SJSA1 (cell line): ENCODE measurements at places on chromosomes 5 and 9.
A peak's percentile ranks its signal among the peaks of the same experiment; 100 is the strongest.

DNA sequence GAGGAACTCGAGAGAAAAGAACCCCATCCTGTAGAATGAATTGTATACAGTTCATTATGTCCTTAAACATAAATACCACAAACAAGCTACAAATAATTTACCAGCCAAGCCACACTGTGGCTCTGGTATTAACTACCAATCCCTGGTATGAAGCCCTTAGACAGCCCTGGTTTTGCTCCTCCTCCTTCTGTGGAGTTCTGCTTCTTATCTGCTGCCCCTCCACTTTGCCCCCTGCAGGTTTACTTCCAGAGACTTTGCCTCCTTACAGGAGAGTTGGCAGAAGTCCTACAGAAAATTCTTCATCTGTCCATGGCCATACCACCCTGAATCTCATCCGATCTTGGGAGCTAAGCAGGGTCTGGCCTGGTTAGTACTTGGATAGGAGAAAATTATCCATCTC lies 219.8 kb downstream of the ACTL7B start:
- DNase-seq: no peak

GRCh38 chr9:109019420-109019819 lies 6.1 kb upstream of the CTNNAL1 start:
- DNase-seq: no peak

- DNase-seq: no peak
Observed at GRCh38 chr5:170221327-170221741, 11.5 kb upstream of the C5orf58 start.

- no peak for DNase-seq
Observed at GRCh38 chr9:128224877-128225276, 21.7 kb downstream of the DNM1 start.

DNA sequence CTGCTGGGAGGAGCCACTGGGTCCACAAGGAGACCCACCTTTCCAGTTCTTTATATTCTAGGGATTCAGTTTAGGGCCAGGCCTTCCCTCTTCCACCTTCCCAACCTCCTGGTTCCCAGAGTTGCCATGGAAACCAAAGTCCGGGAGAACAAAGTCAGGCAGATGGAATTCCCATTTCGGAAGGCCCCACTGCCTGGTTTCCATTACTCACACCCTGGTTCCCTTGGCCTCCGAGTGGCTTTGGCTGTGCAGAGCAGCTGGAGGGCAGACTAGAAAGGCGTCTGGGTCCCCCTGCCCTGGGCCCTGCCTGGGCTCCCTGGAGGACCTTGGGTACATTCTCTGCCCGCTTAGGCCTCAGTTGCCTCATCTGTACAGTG lies 136.1 kb downstream of the RGS3 start:
- DNase-seq: no peak

DNA sequence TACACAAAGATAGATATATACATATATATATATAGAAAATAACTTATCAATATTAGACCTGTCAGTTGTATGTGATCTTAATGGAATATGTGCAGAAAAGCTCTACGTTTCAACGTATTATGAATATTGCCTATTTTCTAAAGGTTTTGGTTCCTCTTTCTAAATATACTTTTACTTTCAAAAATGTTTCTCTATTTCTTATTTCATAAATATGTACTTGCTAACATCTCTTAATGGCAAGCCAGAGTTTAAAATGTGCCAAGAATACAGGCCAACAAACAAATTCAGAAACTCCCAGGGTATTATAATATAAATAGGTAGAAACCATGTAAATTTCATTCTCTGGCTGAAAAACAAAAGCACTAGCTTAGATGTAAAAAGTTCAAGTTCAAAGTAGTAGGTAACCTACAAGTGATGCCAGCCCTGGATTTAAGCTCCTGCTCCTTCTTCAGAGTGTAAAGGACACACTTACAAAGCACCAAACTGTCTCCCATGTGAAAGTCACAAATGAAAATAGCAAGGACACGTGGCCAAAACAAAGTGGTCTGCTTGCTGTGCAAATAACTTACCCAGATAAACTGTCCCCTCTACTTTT lies 685.1 kb upstream of the DMAC1 start:
- DNase-seq: no peak

DNA sequence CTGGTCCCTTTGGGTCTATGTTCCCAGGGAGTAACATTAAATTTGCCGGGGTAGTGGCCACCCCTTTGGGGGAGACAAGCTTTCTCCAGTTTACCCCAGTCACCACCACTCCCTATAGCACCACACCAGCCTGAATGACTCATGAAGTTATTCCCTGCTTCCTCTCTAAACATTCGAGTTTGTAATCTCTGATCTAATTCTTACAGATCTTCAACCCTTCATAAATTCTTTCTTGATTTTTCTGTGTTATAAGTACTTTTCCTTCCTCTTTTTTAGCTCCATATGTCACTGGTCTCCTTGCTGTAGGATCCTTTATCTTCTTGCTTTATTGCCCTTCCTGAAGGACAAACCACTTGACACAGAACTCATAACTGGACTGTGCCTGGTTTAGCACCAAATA lies 55.6 kb downstream of the GNA14 start:
- no peak for DNase-seq

DNA sequence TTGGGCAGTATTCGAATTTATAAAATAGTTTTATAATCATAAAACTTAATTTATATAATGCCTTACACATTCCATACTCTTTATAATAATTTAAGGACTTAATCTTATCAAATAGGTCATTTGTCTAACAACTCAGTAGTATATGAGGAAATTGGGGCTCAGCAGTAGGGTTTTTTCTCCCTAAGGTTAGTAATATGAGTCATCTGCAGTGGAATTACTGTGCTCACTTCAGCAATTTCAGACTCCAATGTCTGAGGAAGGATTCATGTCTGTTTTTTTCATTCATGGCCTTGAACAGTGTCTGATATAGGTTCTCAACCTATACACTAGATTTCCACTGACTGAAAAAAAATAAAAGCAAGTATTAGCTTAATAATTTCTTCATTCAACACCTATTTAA lies 7.4 kb downstream of the DMRTA1 start:
- DNase-seq: no peak

DNA sequence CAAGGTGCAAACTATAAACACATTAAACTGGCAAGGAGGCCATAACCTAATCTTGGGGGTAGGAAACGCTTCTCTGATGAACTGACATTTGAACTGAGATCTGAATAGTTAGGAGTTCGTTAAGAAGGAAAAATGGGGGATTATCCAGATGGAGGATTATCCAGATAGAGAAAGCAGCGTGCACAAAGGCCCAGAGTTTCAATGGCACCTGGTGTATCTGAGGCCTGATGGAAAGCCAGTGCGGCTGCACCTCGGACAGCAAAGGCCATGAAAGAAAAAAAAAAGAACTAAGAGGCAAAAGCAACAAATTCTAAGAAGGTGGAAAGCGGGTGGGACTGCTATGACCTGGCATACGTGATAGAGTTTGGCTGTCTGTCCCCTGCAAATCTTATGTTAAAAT lies 13.0 kb upstream of the CTNNAL1 start:
- DNase-seq: no peak

- peak; percentile 84 for DNase-seq
Observed at GRCh38 chr5:149228618-149229297, 42.9 kb upstream of the AFAP1L1 start.

- no peak for DNase-seq
Observed at GRCh38 chr5:67561151-67561932, 364.7 kb upstream of the CD180 start.

- no peak for DNase-seq
Observed at GRCh38 chr9:8858596-8859161, 1059.1 kb upstream of the DMAC1 start.

- no peak for DNase-seq
Observed at GRCh38 chr5:58268268-58268667, 191.6 kb downstream of the PLK2 start.

GRCh38 chr5:180396926-180397325 lies 43.8 kb upstream of the GFPT2 start:
- DNase-seq: no peak

DNA sequence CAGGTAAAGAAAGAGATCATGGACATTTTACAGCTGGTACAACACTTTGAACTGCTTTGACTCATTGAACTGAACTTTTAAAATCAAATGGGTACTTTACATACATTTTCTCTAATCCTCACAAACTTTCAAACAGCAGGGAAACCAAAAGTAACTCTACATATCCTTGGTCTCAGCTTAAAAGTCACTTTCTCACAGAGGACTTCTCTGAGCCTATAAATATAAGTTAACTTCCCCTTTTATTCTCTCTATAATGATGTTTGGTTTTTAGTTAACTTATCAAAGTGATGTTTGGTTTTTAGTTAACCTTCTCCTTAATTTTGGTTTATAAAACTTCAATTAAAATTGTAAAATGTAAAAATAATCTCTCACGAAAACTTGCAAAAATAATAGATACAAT lies 209.8 kb downstream of the MCTP1 start:
- DNase-seq: no peak

DNA sequence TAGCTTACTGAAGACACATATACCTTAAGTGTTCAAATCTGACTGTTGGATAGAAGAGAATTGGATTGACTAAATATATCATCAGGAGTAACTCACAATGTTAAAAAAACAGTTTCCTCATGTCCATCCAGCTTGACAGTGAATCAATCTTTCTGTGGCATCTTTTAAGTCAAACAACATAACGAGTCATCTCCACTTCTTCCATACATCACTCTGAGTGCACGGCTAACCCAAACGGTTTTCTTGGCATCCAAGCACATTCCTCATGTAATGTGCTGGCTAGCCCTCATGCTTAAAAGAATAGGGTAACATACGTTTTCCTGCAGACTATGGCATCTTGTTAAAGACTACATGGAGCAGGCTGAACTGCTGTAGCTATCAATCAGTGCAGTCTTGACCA lies 291.5 kb upstream of the TRPC7 start:
- DNase-seq: no peak

DNA sequence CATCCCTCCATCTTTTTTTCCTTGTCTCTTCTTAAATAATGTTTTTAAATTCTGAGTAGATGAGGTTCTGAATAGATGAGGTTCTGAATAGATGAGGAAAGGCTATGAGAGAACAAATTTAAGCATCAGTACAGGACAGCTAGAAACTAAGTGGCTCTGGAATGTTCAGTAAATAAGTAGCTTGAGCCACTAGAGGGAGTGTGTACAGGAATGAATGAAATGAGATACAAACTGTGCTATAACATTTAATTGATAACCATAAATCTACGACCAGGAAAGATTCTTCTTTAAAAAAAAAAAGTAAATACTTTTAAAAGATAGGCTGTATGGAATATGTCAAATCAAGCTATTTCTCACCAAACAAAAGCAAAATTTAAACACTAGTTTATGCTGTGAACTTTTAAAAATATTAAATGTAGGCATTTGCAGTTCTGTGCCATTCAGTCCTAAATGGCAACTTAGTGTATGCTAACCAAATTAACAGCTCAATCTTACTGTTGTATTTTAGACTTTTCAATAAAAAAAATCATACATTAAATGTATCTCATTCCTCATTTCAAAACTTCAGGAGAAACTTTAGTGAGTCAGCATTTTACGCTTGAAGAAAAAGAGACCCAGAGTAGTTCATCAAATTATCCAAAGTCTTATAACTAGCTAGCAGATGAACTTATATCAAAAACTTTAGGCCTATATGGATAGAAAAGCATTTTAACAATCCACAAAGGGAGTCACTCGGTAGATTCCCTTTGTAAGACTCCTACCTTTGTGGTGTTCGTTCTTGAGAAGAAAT lies 70.4 kb upstream of the SNX2 start:
- DNase-seq: no peak

- peak; percentile 19 for DNase-seq
Observed at GRCh38 chr5:124963236-124963919, 216.9 kb upstream of the ZNF608 start.
